Ammon's horn (tissue), 1 donor: ENCODE measurements at places on chromosomes 12 and 14.

GRCh38 chr12:111387747-111388323, 17.9 kb upstream of the SH2B3 start:
- no peak for DNase-seq

DNA sequence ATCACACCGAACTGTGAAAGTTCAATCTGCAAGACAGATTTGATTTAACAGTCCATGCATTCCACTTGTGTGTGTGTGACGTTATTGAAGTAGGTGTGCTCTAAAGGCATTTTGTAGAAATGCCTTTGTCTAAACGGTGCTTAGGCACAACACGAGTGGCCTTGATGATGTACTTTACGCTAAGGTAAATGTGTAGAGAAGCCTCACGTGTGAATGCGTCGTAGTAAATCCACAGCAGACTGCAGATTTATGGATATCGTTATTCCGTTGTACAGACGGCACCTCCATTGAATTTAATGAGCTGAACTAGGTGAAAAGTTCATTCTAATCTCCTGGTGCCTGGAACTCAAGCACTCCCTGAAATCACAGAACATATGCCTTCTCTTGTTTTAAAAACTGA, 202.8 kb upstream of the STXBP6 start:
- DNase-seq, result no peak

GRCh38 chr12:6200256-6201212, at the start of gene CD9:
Gene CD9, plus strand, starts transcription at chr12:6200400. Its CDS starts 100 bp downstream, at chr12:6200500.
- peak; percentile 57 for DNase-seq

DNA sequence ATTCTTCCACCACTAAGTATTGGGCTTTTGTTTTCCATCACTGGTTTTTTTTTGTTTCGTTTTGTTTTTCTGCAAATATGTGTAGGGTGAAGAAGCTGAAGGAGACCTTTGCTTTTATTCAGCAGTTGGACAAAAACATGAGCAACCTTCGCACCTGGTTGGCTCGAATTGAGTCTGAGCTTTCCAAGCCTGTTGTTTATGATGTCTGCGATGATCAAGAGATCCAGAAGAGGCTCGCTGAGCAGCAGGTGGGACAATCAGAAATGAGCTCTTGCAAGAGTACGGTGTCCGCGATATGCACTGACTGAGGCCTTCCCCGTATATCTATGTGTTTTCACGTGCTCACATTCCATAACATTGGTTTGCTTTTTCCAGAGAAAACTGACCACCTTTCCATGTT, 91.5 kb downstream of the ESR2 start:
- DNase-seq, result no peak

DNA sequence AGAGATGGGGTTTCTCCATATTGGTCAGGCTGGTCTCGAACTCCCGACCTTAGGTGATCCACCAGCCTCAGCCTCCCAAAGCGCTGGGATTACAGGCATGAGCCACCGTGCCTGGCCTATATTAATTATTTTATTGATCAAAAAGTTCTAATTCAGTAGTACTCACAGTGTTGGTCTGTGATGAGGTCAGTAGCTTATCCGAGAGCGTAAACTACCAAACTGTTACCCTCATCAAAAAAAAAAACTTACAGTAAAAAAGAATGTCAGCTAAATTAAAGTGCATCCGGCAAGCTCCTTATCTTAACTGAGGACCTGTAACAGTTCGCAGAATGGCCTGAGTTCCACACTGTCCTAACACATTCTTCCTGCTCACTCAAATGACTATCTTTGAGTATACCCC, 228.2 kb downstream of the SOX5 start:
- DNase-seq, result no peak

GRCh38 chr12:106924268-106924861, 31.3 kb upstream of the TMEM263 start:
- DNase-seq, result no peak
